ENCODE measurements at places on chromosomes 12 and 14.

DNA sequence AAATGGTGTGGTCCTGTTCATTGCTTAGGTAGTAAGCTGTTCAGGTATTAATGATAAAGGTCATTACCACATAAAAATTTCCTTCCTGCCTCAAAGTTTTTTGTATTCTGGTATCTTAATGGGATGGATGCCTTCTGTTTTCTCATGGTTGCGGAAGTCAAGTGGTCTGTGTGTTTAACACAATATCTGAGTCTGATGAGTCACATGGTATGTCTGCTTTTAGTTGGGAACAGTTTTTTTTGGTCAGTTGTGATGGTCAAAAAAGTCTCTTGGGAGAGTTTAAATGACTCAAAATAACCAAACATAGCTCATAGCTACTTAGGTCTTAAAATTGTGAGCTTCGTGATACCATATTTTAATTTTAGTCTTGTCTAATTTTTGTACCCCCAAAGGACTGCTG, 40.7 kb downstream of the STK38L start:
- no peak for DNase-seq

GRCh38 chr12:81125691-81126090, 47.8 kb downstream of the ACSS3 start:
- no peak for DNase-seq

- no peak for DNase-seq
Observed at GRCh38 chr12:57385586-57385985, 45.3 kb downstream of the R3HDM2 start.

GRCh38 chr12:124281309-124281708, 13.6 kb upstream of the RFLNA start:
- no peak for DNase-seq

GRCh38 chr12:91093341-91093740, 18.0 kb downstream of the LUM start:
- no peak for DNase-seq

- no peak for DNase-seq
Observed at GRCh38 chr12:53200458-53201176, 6.4 kb downstream of the ITGB7 start.

- no peak for DNase-seq
Observed at GRCh38 chr14:88551094-88551870, 3.5 kb downstream of the PTPN21 start.

DNA sequence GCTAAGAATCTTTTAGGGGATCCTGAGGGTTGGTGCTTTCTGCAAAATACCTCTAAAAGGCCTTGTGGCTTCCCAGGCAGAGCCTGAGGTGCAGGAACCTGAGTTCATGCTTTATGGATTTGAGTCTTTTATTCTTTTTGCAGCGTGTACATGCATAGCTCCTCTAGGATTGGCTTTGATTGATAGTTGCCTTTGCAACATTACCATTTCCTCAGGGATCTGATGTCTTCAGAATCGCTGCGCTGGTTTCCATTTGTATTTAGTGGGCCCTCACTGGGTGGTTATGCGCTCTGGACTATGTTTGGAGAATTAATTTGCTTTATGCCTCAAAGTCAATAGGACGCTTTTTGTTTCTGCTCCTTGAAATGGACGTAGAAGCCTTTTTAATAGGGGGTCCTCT, 16.1 kb downstream of the NRXN3 start:
- DNase-seq, result no peak

GRCh38 chr14:71583705-71584104, 348.5 kb upstream of the RGS6 start:
- no peak for DNase-seq

DNA sequence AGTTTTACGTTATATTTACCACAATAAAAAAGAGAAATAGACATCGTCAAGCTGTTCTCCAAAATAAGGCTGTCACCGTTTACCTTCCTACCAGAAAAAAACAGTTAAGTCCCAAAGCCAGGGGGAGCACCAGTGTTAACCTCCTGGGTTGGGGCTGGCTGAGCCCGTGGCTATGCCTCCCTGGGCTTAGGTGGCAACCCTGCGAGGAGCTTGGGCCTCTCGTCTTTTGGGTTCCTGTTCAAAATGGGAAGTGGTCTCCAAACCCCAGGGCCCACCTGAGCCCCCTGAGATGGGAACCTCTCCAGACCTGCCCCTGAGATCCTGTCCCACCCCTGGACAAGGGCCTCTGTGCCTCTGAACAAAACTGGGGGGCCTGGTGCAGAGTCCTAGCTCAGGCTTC, 22.9 kb downstream of the PACS2 start:
- no peak for DNase-seq

DNA sequence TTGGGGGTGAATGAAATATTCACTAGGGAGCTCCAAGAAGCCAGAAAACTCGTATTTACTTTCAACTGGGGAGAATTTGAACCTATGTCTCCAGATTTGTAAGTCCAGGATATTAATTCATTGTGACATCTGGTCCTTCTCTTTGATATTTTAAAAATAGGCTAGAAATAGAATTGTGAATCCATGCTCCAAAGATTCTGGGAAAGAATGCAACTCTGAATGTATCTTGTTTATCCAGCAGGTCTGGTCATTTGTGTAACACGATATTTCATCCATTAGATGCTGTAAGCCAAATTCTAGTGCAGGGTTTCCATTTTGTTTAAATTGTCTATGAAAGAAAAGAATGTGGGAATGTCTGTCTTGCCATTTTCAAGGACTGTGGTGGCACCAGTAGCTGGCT, 334.7 kb downstream of the BMP4 start:
- DNase-seq, result no peak

Measured in cortex of kidney (tissue), 1 donor.